ENCODE measurements at places on chromosomes 7 and 10.

DNA sequence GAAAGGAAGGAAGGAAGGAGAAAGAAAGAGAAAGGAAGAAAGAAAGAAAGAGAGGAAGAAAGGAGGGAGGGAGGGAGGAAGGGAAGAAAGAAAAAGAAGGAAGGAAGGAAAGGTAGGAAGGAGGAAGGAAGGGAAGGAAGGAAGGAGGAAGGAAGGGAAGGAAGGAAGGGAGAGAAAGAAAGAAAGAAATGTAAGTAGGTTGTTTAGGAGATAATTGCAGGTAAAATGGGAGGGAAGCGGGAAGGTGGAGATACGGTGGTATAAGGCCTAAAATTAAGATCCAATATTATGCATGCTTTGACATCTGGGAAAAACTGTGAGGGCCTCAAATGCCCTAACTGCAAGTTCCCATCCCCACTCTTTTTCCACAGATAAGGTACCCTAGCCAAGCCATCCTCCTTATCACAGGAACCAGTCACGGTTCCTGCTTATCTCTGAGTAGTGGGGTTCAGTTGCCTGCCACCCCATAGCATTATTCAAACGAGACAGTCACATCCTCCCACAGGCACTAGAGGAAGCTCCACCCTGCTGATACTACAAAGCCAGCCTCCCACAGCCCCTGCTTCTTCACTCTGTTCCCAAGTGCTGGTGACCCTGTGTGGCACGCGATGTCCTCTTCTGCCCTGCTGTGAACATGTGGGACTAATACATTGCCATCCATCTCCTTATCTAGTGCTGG lies 28.7 kb downstream of the ST8SIA6 start:
- no peak for DNase-seq

DNA sequence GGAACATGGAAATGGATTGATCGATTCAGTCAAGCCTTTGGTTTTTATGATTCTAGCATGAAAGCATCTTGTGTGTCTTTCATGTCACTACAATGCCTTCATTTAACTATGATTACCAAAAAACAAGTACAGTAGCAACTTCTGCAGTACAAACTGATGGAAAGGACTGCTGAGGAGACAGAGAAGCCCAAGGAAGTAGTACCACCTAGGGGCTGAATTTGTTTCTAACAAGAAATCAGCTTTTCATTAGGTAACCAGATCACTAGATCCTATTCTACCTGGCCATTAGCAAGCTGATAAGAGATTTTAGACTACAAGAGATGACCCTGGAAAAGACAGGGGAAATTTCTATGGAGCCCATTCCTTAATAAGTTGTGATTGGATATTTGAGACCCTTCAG lies 3.2 kb upstream of the IFIT1 start:
- peak; percentile 71 for DNase-seq

GRCh38 chr7:133330085-133330484 lies 77.2 kb downstream of the EXOC4 start:
- DNase-seq = no peak

GRCh38 chr10:79380125-79380945 lies 33.1 kb downstream of the PPIF start:
- DNase-seq = peak; percentile 64

DNA sequence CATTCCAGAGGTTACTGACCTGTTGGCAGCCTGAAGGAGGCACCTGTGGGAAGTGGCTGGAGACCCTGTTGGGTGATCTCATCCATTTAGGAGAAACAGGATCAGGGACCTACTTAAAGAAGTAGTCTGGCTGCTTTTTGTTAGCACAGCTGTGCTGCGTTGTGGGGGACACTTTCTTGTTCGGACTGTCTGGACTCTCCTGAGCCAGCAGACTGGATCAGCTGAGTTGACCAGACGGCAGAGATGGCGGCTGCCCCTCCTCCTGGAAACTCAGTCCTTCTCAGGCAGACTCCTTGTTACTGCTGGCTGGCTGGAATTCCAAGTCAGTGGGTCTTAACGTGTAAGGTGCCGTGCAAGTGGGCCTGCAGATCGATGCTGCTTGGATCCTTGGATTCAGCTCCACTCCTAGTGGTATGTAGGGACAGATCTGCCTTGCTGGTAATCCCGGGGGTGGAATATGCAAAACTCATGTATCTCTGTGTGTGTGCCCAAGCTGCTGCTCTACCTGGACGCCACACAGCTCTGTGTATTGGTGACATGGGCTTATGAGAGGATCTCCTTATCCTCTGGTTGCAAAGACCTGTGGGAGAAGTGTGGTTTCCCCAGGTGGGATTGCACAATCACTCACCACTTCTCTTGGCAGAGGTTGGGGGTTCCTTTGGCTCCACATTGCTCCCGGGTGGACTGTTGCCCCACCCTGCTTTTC lies 87.3 kb downstream of the CCSER2 start:
- no peak for DNase-seq

DNA sequence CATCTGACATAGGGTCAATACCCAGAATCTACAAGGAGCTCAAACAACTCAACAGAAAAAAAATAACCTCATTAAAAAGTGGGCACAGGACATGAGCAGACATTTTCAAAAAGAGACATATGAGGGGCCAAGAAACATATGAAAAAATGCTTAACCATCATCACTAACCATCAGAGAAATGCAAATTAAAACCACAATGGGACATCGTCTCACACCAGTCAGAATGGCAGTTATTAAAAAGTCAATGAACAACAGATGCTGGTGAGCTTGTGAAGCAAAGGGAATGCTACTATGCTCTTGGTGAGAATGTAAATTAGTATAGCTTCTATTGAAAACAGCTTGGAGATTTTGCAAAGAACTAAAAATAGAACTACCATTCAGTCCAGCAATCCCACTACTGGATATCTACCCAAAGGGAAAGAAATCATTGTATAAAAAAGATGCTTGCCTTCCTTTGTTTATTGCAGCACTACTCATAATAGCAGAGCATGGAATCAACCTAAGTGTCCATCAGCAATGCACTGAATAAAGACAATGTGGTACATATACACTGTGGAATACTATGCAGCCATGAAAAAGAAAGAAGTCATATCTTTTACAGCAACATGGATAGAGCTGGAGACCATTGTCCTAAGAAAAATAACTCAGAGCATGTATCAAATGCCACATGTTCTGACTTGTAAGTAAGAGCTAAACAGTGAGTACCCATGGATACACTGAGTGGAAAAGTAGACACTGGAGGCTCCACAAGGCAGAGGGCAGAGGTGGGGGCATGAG lies 139.8 kb downstream of the ADARB2 start:
- DNase-seq = no peak

- DNase-seq = no peak
Measured at GRCh38 chr7:67764289-67764688, 767.7 kb downstream of the TYW1 start.

DNA sequence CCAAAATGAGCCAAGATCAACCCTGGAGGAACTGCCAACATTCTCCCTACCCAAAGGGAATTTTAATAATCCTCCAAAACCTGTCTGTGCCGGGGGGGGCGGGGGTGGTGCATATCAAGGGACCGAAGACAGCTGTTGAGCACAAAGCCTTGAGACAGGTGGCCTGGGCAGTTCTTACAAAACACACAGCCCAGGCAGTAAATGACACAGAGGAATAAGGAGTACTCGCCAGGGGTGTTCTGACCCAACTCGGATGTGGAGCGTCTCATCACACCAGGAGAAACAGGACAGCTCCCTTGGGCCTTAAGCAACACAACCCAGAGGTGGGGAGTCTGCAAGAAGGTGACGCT lies 35.6 kb downstream of the PLAC9 start:
- no peak for DNase-seq

DNA sequence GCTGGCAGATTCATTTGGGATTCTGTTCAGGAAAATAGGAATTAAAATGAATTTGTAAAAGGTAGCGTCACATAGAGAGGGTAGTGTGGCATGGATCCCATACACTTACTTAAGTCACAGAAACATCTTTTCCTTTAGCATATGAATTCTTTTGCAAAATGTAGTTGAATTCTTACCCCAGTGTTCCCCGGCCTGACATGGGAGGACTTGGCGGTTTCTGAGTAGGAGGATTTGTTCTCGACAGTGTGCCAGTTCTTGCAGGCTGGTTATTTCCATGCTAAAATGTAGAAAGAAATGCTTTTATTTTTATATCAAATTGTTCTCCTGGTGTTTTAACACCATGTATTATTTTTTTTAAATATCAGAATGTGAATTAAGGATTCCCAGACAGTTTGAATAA lies 72.6 kb downstream of the PDSS1 start:
- DNase-seq = no peak

GRCh38 chr10:11975795-11976194 lies 66.8 kb downstream of the UPF2 start:
- DNase-seq = no peak

GRCh38 chr10:68562661-68563570 lies 2.8 kb downstream of the TET1 start:
- DNase-seq = peak; percentile 78
